ENCODE measurements at places on chromosomes 6 and 20.

GRCh38 chr6:163941624-163941976 is 527.1 kb downstream of the QKI start:
- no peak for DNase-seq

DNA sequence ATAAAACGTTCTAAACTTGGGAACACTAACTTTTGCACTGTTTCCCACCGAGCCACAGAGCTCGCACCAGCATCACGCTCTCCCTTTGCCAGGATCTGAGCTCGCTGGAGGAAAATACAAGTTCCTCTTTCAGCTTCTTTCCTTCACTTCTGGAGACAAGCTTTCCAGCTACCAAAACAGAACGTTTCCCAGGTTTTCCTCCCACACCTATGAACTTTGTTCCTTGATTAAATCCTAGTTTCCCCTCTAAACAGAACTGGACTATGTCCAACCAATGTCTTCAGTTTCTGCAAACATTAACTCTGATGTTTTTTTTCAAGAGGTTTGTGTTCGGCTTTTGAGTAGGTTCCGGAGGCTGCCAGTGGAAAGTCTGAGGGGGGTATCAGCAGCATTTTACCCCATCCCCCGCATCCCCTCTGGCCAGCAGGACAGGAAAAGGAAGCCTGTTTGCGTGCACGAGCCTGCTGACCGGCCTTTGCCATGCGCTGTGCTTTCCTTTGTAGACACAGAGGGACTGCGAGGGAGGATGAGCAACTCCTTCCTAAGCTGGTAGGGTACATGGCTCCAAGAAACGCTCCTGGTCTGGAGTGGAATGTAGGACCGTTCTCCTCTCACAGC is 135.5 kb downstream of the LY86 start:
- DNase-seq: no peak

DNA sequence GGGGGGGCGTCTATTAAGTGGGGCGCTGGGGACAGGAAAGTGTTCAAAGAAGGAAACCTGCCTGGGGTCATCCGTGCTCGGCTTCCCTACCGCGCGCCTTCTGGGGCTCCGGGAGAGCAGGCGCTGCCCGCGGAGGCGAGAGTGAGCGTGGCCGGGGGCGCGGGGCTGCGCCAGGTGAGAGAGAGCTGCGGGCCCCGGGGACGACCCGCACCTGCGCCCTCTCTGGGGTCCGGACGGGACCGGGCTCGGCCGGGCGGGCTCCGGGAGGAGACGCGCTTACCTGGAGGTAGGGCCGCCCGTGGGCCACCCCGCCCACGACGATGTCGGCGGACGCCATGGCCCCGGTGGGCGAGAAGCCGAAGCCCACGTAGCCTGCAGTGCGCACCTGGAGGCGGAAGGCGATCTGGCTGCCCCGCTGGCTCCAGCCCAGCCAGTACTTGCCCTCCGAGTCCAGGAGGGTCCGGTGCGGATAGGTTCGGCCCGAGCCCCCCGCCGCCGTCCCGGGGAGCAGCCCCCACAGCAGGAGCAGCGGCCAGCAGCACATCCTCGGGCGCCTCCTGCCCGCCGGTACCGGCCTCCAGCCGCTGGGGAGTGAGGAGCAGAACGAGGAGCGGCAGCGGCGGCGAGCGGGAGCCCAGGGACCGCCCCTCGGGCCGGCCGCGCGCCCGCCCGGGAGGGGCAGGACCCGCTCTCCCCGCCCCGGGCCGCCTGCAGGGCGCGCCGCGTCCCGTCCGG is at the start of gene MOXD1:
MOXD1 (minus strand) TSS at position 593 of the 735 bp plus-strand sequence; CDS start at position 544, 49 bp downstream.
- DNase-seq: peak; percentile 84

GRCh38 chr6:28080631-28081485 is 490 bp downstream of the ZNF165 start:
- peak; percentile 97 for DNase-seq

- DNase-seq: no peak
These were observed 100.5 kb upstream of the SLC22A23 start for GRCh38 chr6:3557336-3557735.

- peak; percentile 89 for DNase-seq
These were observed 166.4 kb downstream of the ADAT2 start for GRCh38 chr6:143283887-143284645.

DNA sequence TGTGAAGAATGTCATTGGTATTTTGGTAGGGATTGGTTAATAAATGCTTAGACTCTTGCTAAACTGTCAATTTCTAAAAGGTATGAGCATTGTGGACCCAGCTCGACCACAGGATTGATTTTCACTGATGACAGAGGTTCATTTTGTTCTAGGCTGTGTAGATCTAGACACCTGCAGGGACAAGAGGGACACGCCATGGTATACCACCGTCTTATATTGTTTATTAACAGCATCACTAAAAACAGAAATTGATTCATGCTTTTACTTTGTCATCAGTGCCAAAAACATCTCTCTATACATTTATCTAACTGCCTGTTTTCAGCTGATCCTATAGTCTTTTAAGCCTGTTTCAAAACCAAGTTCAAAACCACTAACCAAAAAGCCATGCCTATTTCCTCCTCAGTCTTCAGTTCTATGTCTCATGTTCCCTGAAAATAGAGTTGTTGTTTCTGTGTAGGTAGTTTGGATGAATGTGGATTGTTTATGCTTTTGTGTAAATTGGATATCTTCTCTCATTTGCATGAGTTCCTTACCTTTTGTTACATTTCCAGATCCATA is 109.8 kb downstream of the JAG1 start:
- no peak for DNase-seq

GRCh38 chr20:14189794-14190402 is 147.5 kb downstream of the FLRT3 start:
- DNase-seq: peak; percentile 79

- DNase-seq: peak; percentile 91
These were observed 6.2 kb downstream of the ELMO2 start for GRCh38 chr20:46400253-46400652.

DNA sequence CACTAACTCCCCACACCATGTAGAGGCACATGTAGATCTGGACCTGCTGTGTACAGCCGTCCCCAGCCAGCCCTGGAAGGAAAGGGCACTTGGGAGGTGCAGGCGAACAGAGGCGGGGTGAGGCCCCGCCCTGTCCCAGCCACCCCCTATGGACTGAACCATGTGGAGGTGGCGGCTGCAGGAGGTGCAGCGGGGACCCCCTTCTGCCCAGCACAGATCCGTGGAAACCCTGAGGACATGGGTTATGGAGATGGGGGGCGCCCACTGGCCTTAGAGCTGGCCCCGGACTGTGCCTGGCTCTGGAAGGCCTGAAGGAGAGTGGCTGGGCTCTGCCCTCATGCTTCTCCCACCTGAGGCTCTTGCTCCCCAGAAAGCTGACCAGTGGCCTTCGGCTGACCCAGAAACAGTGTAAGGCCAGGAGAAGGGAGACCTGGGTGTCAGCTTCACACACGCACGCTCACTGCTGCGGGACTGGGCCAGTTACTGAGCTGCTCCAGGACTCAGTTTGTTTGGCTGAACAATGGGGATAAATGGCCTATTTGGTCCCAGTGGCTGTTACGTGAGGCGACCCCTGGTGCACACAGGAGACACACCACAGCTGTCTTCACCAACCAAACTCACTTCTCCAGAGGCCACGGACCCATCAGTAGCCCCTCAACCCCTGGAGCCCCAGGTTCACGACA is 87.2 kb downstream of the GINS1 start:
- no peak for DNase-seq

DNA sequence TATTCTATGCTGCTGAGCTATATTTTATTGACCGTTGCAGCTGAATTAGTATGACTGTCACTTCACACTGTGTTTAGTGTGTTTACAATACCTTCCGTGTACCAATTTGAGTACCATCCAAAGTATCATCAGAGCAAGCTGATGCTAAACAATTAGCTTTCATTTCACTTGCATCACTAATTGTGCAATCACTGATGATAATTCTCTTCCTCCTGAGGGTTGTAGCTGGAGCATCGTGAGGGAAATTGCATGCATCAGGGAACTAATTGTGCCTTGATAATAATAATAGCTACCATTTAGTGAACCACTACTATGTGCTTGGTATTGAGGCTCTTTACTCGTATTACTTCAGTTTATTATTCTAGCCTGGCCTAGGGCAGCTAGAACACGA is 384.8 kb upstream of the SOX4 start:
- DNase-seq: no peak

GRCh38 chr20:50335866-50336265 is 145.2 kb downstream of the CEBPB start:
- peak; percentile 51 for DNase-seq

DNA sequence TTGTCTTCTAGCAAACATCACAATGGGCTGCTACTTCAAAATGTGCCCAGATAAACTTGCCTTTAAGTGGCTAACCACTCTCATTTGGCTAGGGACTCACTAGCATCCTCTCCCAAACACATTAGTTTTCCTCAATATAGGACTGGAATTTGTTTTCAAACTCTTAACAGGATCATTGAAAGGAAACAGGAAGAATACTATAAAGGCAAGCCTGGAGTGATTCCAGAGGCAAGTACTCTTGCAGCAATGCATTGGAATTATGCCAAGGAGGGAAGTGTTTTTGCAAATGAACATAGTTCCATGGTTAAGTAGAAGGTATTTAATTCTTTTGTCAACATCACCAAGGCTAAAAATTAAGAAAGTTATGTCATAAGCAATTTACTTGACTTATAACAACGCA is 12.2 kb downstream of the EPHA7 start:
- no peak for DNase-seq

DNA sequence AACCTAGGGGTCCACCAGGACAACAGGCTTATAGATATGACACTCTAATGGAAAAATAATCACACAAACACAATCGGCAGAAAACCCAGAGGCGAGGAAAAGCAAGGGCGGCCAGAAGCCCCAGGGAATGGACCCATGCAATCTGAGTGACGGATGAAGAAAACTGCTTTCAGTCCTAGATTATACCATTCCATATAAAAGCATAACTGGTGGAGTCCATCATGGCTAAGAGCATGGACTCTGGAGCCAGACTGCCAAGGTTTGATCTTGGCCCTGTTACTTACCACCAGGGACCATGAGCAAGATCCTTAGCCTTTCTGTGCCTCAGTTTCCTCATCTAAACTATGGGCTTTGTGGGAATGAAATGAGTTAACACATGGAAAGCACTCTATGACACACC is 3.7 kb downstream of the SLC22A16 start:
- DNase-seq: no peak

DNA sequence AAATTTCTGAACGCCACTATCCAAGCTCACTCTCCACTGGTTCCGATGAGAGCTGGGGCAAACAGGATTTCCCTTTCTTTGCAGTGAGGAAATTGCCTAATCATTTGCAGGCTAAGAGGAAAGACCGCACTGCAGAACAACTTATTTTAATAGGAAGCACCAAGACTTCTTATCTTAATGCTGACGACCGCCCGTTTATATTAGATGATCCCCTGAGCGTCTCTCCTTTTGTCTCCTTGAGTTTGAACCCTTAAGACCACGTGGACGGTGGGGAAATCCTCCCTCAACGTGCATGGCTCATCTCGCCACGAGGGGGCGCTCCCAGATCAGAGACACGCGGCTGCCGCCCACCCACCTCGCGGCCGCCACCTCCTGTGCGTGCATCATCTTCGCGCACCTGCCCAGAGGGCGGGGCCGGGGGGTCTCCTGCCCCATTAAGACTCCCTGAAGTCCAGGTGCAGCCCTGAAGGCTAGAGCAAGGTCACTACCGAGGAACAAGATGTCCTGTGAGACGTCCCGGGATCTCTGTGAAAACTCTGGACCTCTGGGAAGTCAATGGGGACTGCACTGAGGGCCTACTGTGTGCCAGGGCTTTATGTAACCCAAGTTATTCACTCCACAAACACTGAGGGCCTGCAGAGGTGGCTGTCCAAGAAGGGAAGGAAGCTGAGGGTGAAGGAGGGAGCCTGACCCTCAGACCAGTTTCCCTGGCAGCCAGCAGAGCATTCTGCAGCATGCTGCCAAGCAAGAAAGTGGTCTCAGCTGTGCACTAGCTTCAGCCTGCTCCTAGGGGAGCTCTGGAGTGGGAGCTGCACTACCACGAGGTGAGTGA is 28.1 kb downstream of the PDYN start:
- DNase-seq: peak; percentile 85

DNA sequence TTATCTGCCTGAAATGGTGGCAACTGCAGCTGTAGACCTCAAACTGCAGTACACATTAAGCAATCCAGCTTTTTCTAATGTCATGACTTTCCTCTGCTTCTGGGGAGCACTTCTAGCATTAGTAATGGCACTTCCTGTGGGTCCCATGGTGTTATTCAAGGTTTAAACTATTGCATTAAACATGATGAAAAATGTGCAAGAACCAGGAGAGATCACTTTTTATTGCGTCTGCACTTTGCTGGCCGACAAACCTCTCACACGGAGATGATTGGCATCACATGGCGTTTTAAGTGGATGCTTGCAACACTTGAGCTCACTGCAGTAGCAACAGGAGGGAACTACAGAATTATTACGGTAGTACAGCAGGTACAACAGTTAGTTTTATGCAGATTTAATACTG is 148.4 kb downstream of the HIVEP2 start:
- no peak for DNase-seq

GRCh38 chr6:36115412-36115811 is 14.9 kb upstream of the MAPK13 start:
- DNase-seq: no peak

GRCh38 chr6:134714113-134714512 is 235.8 kb downstream of the ALDH8A1 start:
- DNase-seq: no peak

- DNase-seq: peak; percentile 33
These were observed 57.4 kb downstream of the ARHGAP40 start for GRCh38 chr20:38658879-38659596.

DNA sequence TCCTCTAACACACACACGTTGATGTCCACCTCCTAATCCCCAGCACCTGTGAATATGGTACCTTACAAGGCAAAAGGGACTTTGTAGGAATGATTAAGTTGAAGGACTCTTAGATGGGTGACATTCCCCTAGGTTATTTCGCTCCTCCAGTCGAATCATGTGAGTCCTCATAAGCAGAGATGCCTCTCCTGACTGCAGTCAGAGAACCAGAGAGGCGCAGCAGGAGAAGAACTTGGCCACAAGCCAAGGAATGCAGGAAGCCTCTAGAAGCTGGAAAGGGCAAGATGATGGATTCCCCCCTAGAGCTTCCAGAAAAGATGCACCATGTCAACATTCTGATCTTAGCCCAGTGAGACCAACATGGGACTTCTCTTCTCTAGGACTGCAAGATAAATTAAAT is 133.1 kb upstream of the PTPRT start:
- no peak for DNase-seq

- peak; percentile 31 for DNase-seq
These were observed 803 bp downstream of the MICB start for GRCh38 chr6:31498748-31499147.

- DNase-seq: no peak
These were observed 359.0 kb downstream of the ZFAND3 start for GRCh38 chr6:38178584-38178886.

GRCh38 chr6:121309768-121310469 is 24.4 kb downstream of the TBC1D32 start:
- DNase-seq: peak; percentile 86

- DNase-seq: no peak
These were observed 99.8 kb downstream of the STXBP5 start for GRCh38 chr6:147304016-147304415.

DNA sequence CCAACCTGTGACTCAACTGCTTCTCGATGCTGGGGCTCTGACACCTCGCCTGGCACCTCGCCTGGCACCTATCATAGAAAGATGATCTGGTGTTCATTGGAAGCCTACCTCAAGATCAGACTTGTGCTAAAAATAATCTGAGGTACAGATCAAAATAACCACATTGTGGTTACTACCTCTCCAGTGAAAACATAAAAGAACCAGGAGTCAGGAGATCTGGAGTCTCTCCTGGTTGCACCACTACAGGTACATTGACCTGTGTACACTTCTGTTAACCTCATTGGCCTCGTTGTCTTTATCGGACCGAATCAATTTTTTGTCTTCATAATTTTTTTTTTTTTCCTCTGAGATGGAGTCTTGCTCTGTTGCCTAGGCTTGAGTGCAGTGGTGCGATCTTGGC is 695.9 kb downstream of the HDGFL1 start:
- DNase-seq: no peak

GRCh38 chr6:120260636-120261035 is 911.1 kb upstream of the MAN1A1 start:
- no peak for DNase-seq
